Stimulated activated CD8-positive, alpha-beta memory T cell treated with anti-CD3 and anti-CD28 coated beads, Interleukin-4, amount 100 ng/mL, for 24 hours (primary cell): ENCODE measurements at places on chromosomes 11 and 22.

DNA sequence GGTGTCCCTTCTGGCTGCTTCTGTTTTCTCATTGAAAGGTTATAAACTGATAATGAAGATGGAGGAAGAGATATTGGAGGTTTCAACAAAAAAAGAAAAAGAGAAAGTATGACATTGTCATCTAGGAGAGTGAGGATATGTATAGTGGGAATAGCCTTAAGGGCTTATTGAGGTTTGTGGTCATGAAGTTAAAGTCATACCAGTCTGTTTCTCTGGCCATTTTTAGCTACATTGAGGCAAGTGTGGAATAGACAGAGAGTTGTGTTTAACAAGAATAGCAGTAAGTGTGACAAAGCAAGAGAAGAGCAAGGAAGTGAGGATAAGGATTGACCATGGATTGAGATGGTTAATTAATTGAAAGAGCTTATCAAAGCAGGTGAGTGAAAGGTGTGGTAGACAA lies 110.4 kb downstream of the ELP4 start:
- DNase-seq = no peak

DNA sequence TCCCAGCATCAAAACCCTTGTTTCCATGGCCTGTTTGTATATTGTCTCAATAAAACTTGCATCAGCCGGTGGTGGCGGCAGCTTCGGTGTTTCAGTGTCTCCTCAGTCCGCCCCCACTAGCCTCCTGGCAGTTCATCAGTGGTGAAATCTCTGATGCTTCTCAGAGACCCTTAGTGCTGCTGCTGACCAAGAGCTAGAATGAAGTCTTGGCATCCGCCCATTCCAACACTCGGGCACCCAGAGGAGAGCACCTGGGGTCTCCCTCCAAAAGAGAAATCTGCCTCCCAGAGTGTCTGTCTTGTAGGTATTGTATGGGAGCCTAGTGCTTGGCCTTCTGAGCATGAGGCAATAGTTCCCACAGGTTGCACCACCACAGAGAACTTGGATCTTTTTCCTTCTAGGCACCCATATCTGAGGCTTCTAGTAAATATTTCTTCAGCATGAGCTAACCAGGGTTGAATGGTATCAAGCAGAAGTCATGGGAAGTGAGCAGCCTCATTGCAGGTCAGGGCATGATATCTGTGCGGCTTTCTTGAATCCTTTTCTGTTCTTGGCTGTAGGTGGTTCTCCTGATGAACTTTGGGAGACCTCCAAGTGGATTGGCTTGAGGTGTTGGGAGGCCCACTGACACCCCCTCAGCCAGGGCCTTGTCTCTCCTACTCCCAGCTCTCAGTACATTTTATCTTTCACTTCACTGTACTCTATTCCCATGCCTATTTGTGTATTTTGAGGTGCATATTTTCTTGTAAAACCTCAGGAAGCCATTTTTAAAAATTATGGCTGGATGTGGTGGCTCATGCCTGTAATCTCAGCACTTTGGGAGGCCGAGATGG lies 13.2 kb upstream of the AIFM3 start:
- no peak for DNase-seq

GRCh38 chr11:20154381-20154780 lies 5.9 kb downstream of the DBX1 start:
- no peak for DNase-seq

DNA sequence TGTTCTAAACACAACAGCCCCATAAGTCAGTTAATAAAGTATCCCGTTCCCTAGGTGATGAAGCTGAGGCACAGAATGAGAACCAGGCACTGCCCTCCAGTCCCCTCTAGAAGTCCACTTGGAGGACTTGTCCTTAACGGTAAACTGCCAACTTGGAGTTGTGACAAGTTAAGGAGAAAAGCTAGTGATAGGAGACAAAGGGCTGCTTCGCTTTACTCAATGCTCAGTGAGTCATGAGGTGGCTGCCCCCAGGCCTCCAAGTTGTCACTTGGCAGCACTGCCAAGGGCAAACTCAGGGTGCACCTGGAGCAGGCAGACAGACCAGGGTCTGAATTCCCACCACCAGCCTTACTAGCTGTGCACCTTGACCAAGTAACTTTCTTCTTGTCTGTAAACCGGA lies 13.5 kb downstream of the SLC43A1 start:
- DNase-seq = no peak

GRCh38 chr11:45045683-45046471 lies 95.2 kb upstream of the TP53I11 start:
- DNase-seq = no peak

GRCh38 chr22:37740455-37741311 lies 43.8 kb downstream of the TRIOBP start:
- no peak for DNase-seq

DNA sequence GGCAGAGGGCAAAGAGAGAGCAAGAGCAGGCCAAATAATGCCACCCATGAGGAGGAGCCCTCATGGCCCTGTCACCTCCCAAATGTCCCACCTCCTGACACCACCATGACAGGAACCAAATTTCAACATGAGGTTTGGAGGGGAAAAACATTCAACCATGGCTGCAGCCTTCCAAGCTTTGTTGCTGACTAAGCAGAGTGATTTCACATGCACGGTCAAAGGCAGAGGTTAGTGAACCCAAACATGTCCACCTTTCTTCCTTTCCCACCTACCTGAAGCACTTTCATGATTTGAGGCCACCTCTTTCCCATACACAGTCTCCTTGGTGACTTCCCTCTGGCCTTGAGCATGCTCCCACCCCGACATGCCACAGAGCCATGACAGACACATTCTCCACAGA lies 89.7 kb downstream of the C11orf91 start:
- DNase-seq = no peak

DNA sequence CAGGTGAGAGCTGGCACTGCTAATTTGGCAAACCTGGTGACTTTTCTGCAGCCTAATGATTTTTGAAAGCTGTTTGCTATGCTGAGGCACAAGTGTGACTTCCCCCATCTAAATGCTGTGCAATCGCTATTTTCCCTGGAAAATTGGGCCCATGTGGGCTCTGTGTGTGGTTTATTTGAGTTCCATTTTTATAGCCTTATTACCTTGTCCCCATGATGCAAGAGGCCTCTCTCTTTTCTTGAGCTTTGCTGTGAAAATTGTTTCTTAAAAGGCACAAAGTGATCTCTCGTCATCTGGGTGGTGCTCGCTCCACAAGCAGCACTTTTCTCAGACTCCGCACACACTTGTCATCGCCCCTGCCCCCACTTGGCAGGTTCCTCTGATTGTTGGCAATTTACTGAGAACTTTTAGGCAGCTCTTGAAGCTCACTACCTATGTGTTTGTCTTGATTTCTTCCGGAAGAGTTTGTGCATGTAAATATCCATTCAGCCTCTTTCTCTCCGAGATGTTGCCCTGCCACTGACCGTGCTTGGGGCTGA lies 24.9 kb downstream of the BMAL1 start:
- DNase-seq = no peak

GRCh38 chr11:10379426-10379825 lies 74.6 kb downstream of the ADM start:
- no peak for DNase-seq

- no peak for DNase-seq
Measured at GRCh38 chr11:118870396-118871343, 13.0 kb upstream of the CXCR5 start.

DNA sequence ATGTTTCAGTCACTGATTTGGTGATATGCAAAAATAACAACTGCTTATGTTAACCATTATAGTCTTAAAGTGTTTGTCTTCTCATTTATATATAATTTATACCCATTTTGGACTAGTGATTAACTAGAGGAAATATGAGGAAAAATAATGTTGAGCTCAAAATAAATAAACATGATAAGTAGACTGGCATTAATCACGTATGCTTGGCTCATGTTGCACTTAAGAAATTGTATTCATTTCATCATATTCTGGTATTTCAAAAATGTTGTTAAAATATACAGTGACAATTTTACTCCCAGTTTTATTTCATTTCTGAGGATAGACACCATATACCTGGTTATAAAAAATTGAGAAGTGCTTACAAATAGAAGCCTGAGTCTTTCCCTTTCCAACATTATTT lies 3.8 kb upstream of the OR10D3 start:
- DNase-seq = no peak

DNA sequence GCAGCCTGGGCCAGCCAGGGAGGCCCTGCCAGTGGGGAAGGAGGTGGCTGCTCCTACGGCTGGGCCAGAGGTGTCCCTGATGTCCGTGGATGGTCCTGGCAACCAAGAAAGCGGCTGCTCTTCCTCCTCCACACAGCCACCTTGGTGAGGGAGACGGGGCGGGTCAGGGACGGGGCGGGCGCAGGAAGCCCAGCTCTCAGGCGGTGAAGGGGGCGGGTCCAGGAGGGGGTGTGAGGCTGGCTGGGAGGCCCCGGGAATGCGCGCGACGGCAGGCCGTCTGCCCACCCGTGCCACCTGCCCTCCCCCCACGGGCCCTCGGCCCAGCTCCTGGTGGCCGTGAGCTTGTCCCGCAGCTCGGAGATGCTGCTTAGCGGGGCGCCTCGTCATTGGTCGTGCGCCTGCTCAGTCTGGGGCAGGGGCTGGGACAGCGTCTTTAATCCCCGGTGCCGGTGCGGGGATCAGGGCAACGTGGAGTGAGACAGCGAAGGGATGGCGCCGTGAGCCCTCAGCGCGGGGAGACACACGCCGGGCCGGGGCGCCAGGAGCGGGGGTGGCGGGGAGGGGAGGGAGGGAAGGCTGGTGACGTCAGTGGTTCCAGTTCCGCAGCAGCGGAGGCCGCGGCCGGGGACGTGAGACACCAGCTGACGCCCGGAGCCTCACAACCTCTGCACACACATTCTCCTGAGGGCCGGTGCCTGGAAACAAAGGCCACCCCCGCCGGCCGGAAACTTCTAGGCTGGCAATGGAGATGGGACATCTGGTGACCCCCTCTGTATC lies 6.7 kb upstream of the BRSK2 start:
- peak; percentile 69 for DNase-seq

DNA sequence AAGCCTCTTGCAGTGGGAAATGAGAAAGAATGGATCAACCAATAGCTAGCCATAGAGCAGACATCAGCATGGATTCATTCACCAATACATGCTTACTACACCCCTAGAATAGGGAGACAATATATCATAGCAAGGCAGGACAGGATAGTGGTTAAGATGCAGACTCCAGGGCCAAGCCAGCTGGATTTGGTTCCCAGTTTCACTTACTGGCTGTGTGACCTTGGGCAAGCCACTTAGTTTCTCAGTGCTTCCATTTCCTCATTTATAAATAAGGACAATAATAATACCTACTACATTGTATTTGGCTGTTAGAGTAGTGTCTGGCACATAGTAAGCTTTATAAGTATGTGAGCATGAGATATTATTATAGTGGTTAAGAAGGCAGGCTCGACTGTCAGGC lies 7.1 kb downstream of the DCHS1 start:
- DNase-seq = no peak

DNA sequence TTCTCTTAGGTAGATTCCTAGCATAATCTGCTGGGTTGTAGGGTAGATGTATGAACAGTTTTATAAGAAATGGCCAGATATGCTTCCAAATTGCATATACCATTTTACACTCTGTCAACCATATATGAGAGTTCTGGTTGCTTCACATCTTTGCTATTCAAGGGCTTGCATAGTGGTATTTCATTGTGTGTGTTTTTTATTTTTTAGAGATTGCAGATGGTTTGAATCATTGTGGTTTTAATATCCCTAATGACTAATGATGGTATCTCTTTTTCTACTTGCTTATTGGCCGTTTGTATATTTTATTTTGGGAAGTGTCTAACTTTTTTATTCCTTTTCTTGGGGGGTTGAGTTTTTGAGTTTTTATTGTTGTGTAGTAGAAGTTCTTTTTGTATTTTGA lies 26.9 kb downstream of the RNF214 start:
- no peak for DNase-seq

DNA sequence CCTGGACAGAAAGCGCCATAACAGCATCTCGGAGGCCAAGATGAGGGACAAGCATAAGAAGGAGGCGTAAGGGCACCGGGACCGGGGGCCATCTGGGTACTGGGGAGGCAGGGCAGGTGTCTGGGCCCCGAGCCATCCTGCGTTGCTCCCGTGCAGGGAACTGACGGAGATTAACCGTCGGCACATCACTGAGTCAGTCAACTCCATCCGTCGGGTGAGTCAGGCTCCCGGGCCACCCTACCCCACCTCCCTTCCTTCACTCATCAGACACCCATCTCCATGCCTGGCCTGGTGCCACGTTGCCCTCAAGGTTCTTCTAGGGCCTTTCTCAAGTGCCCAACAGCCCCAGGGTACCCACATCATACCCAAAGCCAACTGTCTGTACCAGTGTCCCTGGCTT lies 15.0 kb downstream of the PLCB3 start:
- no peak for DNase-seq

DNA sequence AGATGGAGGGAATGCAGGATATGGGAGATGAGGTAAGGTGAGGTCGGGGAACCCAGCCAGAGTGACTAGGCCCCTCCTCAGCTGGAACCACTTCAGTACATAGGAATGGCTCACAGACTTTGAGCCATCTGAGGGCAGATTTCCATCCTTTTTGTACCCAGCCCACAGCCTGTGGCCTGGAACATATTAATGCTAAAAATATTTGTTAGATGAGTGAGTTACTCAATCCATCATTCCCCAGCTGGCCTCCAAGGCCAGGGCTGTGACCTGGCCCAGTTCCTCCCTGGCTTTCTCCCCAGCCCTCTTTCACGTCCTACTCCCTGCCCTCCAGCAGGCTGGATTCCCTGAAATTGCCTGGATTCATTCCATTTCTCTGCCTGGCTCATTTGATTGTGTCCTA lies 57.2 kb upstream of the PRDM11 start:
- no peak for DNase-seq

- DNase-seq = no peak
Measured at GRCh38 chr11:61742391-61742790, 10.0 kb upstream of the MYRF start.

DNA sequence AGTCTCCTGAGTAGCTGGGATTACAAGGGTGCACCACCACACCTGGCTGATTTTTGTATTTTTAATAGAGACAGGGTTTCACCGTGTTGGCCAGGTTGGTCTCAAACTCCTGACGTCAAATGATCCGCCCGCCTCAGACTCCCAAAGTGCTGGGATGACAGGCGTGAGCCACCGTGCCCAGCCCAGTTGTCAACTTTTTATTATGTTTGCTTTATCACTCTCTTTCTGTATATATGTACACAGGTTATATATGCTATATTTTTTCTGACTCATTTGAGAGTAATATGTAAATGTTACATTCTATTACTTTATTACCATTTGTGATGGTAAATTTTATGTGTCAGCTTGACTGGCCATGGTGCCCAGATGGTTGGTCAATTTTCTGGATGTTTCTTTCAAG lies 18.9 kb upstream of the DNAJB13 start:
- DNase-seq = no peak

DNA sequence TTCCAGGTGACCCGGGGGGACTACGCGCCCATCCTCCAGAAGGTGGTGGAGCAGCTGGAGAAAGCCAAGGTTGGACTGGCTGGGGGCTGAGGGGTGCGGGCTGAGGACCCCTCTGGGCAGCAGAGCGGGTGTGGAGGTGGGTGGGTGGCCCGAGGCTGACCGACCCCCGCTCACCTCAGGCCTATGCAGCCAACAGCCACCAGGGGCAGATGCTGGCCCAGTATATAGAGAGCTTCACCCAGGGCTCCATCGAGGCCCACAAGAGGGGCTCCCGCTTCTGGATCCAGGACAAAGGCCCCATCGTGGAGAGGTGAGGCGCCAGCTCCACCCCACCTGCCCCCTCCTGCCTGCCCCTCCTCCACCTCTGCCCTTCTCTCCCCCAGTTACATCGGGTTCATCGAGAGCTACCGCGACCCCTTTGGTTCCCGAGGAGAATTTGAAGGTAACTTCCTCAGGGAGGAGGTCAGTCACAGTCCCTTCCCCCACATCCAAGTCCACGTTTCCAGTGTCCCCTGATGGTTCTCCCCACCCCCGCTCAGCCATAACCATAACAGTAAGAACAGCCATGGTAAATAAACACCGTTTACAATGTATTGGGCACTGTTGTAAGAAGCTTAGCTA lies 11.2 kb downstream of the DPP3 start:
- no peak for DNase-seq

GRCh38 chr11:63673579-63673978 lies 2.4 kb upstream of the ATL3 start:
- DNase-seq = no peak
